ENCODE measurements at places on chromosomes 12 and 14.

GRCh38 chr12:89880690-89881350 is 172.2 kb upstream of the ATP2B1 start:
- H3K4me1 ChIP-seq = no peaks in the 10 kb centered on the region
- H3K4me3 ChIP-seq = no peak overlapping the region
- no peak overlapping the region for H3K27ac ChIP-seq
- DNase-seq = no peak
- H3K36me3 ChIP-seq = no peaks in the 10 kb centered on the region

- H3K4me3 ChIP-seq = no peak overlapping the region
- DNase-seq = no peak
- H3K4me1 ChIP-seq = no peaks in the 10 kb centered on the region
- H3K36me3 ChIP-seq = no peaks in the 10 kb centered on the region
- H3K27ac ChIP-seq = no peak overlapping the region
- no peaks in the 10 kb centered on the region for H3K27me3 ChIP-seq
Observed at GRCh38 chr12:104652910-104653309, 196.2 kb downstream of the CHST11 start.

DNA sequence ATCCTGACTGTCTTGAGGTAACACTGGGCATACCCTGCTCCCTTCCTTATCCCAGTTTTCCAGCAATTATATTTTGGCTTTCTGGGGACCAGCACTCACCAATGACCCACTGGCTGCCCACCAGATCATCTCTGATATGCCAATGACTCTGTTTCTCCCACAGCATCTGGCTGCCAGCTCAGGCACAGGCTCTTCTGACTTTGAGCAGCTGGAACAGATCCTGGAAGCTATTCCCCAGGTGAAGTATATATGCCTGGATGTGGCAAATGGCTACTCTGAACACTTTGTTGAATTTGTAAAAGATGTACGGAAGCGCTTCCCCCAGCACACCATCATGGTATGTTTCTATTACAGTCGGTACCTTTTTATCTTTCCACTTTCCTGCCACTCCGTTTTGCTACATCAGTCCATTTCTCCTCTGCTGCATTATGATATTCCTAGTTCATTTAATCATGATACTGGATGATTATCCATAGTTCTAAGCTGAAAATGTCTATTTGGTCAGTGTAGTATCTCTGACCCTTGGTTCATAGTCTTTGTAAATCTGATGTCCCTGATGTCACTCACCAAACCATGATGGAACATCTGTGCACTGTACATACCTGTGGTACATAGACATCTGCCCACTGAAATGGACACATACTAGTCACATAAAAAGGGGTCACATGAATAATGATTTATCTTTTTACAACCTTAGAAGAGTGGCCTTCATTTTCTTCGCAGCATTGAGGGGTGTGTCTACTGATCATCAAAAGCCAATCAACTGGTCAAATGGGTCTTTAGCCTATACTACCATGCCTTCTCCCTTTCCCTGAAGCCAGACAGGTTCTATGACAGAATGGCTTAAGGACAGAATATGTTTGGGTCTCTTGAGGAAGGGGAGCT is 3.3 kb downstream of the GMPR2 start:
- H3K4me1 ChIP-seq = peaks cover 52% of the 10 kb centered on the region
- DNase-seq = no peak
- H3K36me3 ChIP-seq = no peaks in the 10 kb centered on the region
- H3K27me3 ChIP-seq = no peaks in the 10 kb centered on the region
- no peak overlapping the region for H3K4me3 ChIP-seq

GRCh38 chr12:46674129-46674528 is 151.7 kb downstream of the SLC38A4 start:
- no peak overlapping the region for H3K4me3 ChIP-seq
- no peaks in the 10 kb centered on the region for H3K27me3 ChIP-seq
- DNase-seq = no peak
- H3K4me1 ChIP-seq = peaks cover 11% of the 10 kb centered on the region

DNA sequence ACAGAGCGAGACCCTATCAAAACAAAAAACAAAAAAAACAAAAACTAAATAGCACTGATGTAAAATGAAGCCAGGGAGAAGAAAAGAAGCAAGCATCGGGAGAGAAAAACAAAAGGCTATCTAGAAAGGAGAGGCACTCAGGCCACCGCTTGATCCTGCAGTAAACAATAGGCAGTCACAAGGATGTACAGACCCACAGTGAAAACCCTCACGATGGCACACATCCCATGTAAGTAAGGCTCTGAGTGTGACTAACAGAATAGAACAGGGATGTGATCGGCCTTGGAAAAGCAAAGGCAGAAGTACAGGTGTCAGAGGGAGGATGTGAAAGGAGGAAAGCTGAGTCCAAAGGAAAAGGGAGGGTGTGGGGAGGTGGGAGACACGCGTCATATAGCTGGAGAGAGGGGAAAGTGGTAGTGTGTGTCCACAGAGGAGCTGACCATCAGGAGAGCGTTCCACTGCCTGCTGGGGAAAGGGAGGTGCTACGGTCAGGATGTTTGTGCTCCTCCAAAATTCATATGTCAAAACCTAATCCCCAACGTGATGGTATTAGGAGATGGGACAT is 31.5 kb downstream of the CAMKK2 start:
- H3K27me3 ChIP-seq = no peaks in the 10 kb centered on the region
- no peaks in the 10 kb centered on the region for H3K4me1 ChIP-seq
- no peak overlapping the region for H3K4me3 ChIP-seq
- DNase-seq = no peak
- no peak overlapping the region for H3K27ac ChIP-seq

DNA sequence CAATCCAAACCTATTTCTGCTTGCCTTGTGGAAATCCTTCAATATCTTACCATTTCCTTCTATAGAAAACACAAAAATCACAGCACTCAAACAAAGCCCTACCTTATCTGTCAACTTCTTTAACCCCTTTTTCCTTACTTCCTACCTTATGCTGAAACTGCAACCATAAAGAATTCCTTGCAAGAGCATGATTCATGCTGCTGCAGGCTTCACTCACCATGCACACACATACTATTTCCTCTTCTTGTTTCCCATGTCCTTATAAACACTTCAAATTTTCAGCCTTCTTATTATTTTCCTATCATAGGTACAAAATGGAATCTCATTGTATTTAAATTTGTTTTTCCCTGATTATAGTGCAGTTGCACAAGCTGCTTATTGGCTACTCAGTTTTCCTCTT is 23.3 kb downstream of the LMNTD1 start:
- H3K4me1 ChIP-seq = no peaks in the 10 kb centered on the region
- no peaks in the 10 kb centered on the region for H3K27me3 ChIP-seq
- DNase-seq = no peak
- H3K36me3 ChIP-seq = no peaks in the 10 kb centered on the region
- no peak overlapping the region for H3K27ac ChIP-seq

- no peaks in the 10 kb centered on the region for H3K36me3 ChIP-seq
- H3K27me3 ChIP-seq = no peaks in the 10 kb centered on the region
- H3K27ac ChIP-seq = no peak overlapping the region
- no peak for DNase-seq
- H3K4me3 ChIP-seq = no peak overlapping the region
Observed at GRCh38 chr12:32292151-32292550, 107.2 kb upstream of the FGD4 start.

GRCh38 chr12:56922031-56922430 is 12.2 kb downstream of the SDR9C7 start:
- no peak overlapping the region for H3K27ac ChIP-seq
- no peak for DNase-seq
- no peaks in the 10 kb centered on the region for H3K27me3 ChIP-seq
- H3K4me1 ChIP-seq = no peaks in the 10 kb centered on the region

- H3K27me3 ChIP-seq = no peaks in the 10 kb centered on the region
- peaks cover 19% of the 10 kb centered on the region for H3K4me1 ChIP-seq
- no peak overlapping the region for H3K4me3 ChIP-seq
- no peak for DNase-seq
- H3K36me3 ChIP-seq = no peaks in the 10 kb centered on the region
Observed at GRCh38 chr12:57151741-57152630, 4.6 kb upstream of the LRP1-AS start.

DNA sequence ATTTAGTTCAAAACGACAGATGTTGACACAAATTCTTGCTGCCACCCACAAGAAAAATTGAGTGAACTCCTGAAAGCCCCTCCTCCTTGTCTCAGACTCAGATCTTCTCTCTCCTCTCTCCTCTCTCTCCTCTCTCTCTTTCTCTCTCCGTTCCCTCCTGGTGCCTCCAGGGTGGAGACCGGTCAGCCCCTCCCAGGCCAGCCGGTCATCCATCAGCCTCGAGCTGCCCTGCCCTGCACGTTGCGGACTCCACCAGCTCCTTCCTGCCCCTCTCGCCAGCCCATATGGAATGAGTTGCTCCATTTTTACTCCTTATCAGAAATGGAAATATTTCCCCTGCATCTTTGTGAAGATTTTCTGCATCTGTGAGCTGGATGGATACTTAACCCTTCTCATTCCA is 103.8 kb downstream of the TBX5 start:
- DNase-seq = no peak
- H3K27ac ChIP-seq = no peak overlapping the region
- H3K4me1 ChIP-seq = no peaks in the 10 kb centered on the region
- no peak overlapping the region for H3K4me3 ChIP-seq

DNA sequence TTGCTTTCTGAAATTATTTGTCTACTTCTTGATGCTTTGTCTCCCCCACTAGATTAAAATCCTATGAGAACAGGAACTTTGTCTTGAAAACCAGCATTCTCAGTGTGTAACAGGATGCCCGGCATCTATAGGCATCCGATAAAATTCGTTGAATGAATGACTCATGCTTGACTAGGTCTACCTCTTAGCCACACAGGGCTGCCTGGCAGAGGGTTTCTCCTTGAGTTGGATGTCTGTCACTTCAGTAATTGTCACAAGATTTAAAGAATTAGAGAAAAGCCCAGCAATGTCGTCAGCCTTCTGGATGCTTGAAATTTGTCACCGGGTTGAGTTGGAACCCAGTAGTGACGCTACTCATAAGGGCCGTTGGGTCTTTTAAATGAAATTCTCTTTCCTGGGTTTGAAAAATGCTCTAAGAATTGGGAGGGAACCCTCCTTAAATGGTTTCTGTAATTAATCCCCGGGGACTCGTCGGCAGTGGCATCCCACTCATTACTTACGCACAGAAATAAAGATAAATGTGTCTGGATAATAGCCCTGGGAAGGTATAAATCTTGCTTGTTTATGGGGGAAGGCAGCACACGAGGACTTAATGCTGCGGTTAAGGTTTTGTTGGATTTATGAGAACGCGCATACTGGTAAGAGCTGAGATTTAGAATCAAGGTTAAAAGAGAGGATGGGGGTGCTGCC is 194.1 kb downstream of the AACS start:
- H3K4me3 ChIP-seq = no peak overlapping the region
- no peaks in the 10 kb centered on the region for H3K36me3 ChIP-seq
- no peaks in the 10 kb centered on the region for H3K4me1 ChIP-seq
- DNase-seq = no peak
- no peaks in the 10 kb centered on the region for H3K27me3 ChIP-seq

GRCh38 chr14:76117789-76118484 is 33.8 kb upstream of the GPATCH2L start:
- H3K27ac ChIP-seq = no peak overlapping the region
- H3K27me3 ChIP-seq = no peaks in the 10 kb centered on the region
- no peak for DNase-seq
- no peaks in the 10 kb centered on the region for H3K4me1 ChIP-seq

DNA sequence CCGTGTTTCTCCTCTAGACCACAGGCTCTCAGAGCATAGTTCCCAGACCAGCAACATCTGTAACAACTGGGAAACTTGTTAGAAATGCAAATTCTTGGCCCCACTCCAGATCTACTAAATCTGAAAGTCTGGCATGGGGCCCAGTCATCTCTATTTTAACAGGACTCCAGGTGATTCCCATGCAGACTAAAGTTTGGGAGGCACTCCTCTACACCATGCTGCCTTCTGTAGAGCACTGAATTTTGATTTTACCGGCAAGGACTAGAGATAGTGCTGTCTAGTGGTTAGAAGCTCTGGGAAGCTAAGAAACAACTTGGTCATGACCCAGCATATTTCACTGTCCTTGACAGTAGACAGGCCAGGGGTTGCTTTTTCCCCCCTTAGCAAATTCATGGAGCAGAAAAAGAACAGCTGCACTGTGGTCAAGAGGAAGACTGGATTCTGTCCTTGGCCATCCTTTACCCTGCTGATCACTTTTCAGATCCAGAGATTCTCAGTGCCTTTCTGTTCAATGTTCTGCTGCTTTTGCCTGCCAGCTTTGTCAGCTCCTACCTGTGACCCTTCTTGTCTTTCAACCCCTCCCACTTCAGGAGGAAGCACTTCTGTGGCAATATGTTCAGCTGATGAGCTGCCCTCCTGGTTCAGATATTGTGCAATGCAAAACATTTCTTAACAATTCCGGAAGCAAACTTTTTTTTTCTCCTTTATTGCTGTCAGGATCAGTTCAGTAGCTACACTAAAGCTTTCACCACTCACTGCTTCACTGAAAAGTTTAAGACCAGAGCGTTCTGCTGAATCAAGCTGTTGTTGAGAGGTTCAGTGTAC is 133.8 kb upstream of the NUDT4 start:
- H3K4me1 ChIP-seq = peaks cover 14% of the 10 kb centered on the region
- DNase-seq = no peak
- H3K27me3 ChIP-seq = no peaks in the 10 kb centered on the region
- H3K4me3 ChIP-seq = no peak overlapping the region
- H3K27ac ChIP-seq = peak overlapping the region; percentile 55

GRCh38 chr14:60328583-60328982 is 79.6 kb downstream of the PPM1A start:
- H3K27ac ChIP-seq = no peak overlapping the region
- no peaks in the 10 kb centered on the region for H3K36me3 ChIP-seq
- no peak for DNase-seq
- peaks cover 10% of the 10 kb centered on the region for H3K4me1 ChIP-seq

GRCh38 chr14:98766818-98767217 is 505.2 kb downstream of the BCL11B start:
- no peak for DNase-seq
- H3K27me3 ChIP-seq = no peaks in the 10 kb centered on the region
- no peak overlapping the region for H3K27ac ChIP-seq
- H3K4me1 ChIP-seq = no peaks in the 10 kb centered on the region
- no peak overlapping the region for H3K4me3 ChIP-seq
- no peaks in the 10 kb centered on the region for H3K36me3 ChIP-seq

DNA sequence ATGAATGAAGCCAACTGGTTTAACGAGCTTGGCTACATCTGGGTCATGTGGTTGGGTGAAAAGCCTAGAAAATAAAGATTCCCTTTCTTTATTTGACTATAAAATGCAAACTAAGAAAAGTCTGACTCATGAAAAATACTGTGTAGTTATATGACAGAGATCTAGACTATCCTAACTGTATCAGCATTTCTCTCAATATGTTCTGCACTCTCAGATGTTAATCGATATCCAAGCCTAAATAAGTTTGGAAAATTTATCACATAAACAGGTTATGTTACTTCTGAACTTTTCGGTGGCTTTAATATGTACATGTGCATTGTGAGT is 133.1 kb downstream of the DAAM1 start:
- peak overlapping the region; percentile 63 for H3K27ac ChIP-seq
- DNase-seq = no peak
- no peaks in the 10 kb centered on the region for H3K27me3 ChIP-seq

DNA sequence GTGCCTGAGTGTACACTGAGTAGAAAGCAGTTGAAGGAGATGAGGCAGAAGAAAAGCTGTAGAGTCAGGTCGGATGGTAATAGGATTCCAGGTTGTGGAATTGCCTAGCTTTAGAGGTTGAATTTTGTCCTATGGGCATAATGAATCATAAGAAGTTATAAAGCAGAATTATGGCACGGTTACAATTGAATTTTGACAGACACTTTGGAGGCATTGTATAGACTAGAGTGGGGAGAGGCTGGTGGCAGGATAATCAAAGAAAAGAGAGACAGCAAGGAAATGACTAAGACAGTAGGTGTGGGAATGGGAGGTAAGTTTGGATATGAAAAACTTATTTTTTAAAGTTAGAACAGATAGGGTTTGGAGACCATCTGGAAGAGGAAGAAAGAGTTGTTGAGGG is 102.6 kb downstream of the NTN4 start:
- no peak overlapping the region for H3K27ac ChIP-seq
- H3K27me3 ChIP-seq = no peaks in the 10 kb centered on the region
- no peaks in the 10 kb centered on the region for H3K4me1 ChIP-seq
- H3K36me3 ChIP-seq = no peaks in the 10 kb centered on the region

All from gastrocnemius medialis (tissue), 4 donors.